ENCODE measurements at places on chromosomes 7 and 10.

DNA sequence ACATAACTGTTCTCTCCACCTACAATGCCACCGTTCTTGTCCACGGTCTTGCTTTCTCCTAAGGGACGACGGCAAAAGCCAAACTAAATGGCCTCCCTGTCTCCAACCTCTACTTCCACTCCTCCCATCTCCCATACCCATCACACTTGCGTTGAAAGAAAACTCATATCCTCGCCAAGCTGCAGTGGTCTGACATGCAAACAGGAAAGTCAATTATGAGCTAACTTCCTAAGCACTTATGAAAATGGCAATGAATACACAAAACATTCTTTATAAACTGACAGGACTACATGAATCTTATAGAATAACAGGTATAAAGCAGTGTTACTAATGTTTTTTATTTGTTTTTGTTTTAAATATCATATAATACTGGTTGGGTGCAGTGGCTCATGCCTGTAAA, 46.4 kb downstream of the TYW1B start:
- DNase-seq = no peak

DNA sequence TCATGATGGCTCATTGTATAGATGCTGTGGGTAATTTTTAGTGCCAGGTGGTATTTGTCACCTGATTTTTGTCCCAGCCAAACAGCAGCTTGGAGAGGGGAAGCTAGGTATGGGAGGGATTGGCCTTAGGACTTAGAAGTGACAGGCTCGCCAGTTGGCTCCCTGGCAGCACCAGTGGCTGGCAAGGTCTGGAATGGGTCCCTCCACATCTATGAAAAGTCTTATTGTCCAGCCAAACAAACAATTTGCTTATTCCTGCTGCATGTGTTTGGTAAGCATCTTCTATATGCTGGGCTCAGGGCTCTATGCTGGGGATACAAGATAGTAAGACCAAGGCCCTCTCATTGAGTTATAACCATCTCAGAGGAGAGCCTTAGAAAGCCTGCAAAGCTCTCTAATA, 42.5 kb downstream of the SORCS3 start:
- DNase-seq = no peak

DNA sequence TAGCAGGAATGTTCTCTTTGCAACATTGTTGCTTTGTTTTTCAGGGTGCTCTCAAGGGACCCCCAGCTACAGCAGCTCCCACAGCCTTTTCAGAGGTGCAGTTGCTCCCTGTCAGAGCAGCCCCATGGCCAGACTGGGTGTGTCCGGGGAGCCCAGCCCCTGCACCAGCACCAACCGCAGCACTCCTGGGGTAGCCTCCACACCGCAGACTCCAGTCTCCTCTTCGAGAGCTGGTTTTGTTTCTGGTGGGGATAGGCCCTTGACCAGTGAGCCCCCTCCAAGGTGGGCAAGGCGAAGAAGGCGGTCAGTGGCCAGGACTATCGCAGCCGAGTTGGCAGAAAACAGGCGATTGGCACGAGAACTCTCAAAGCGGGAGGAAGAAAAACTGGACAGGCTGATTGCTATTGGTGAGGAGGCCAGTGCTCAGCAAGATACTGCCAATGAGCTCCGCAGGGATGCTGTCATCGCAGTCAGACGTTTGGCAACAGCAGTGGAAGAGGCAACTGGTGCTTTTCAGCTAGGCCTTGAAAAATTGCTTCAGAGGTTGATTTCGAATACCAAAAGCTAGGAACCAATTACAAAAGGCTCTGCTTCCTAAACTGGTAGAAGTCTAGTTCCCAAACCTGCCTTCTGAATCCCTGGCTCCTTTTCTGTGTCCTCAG, 5.4 kb downstream of the HSPA14 start:
- no peak for DNase-seq

- no peak for DNase-seq
Measured at GRCh38 chr10:77524281-77524711, 113.3 kb downstream of the KCNMA1 start.

- DNase-seq = no peak
Measured at GRCh38 chr7:83365746-83366145, 203.1 kb upstream of the PCLO start.

DNA sequence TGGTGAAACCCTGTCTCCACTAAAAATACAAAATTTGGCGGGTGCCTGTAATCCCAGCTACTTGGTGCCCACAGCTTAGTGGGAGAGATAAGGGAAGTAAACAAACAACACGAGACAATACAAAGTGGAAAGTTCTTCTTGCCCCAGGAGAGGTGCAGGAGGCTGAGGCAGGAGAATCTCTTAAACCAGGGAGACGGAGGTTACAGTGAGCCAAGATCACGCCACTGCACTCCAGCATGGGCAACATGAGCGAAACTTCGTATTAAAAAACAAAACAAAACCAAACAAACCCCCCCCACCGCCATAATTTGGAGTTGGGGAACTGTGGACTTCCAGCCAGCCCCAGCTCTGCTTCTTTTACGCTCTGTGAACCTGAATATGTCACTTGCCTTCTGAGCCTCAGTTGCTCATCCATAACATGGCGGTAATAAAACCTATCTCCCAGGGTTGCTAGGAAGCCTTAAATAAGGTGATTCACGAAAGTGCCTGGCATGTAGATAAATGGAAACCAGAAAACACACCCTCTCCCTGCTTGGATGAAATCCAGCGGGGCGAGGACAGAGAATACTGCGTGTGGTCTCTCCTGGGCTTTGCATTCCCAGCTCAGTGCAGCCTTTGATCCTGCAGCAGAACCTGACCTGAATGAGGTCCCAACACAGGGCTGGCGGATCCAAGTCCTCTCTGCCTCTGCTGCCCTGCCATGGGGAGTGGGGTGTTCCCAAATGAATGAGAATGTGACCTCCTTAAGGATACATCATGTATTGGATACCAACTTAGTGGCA, 10.2 kb downstream of the MLXIPL start:
- no peak for DNase-seq

- DNase-seq = no peak
Measured at GRCh38 chr7:71349682-71350481, 217.9 kb downstream of the GALNT17 start.

DNA sequence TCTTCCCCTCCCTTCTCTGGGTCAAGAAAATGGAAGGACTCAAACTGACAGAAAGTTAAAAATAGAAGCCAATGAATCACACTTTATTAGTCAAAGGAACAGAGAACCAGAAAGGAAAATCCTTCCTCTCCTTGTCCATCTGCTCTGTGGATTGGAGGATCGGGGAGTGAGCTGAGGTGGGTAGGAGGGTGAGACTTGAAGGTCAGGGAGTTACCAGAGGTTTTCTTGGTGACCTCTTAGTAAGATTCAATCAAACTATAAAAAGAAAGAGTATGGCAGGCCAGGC, 12.2 kb downstream of the TLX1 start:
- DNase-seq = no peak
